Glutamatergic neuron (in vitro differentiated cells): ENCODE measurements at places on chromosomes 7 and 10. TPM values are rescaled to one million over a fixed set of nuclear protein-coding genes. Genes with fewer than 3 reads are reported as not detected.

The ETV1 gene
- 51.8 TPM for total RNA-seq

The KEL gene
- total RNA-seq, result 0.64 TPM

The MSMB gene
- total RNA-seq, result not detected

The XRCC2 gene
- 3.0 TPM for total RNA-seq

The ANKRD2 gene
- not detected for total RNA-seq

The FAM13C gene
- total RNA-seq, result 17.8 TPM

DNA sequence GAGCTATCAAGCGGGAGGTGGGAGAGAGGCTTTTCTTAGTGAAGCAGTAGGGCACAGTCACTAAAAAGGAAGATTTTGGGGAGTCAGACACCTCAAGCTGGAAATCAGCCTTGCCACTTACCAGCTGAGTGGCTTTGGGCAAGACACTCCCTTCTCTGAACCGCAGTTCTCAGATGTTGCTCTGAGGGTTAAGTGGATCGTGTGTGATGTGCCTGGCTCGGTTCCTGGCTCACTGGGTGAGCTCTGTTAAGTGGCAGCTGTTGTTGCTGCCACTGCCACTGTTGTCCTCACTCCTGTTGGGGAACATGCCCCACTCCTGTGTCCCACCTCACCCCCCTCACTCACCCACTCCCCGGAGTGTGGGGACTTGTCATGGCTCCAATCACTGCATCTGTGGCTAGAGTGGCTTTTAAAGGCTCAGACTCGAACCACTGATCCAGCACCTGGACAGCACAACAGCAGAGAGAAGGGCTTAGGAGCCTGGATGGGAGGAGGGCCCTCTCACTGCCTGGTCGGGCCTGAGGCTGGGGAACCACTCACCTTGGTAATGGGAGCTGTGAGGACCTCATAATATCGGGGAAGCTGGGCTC is 20.0 kb downstream of the PYROXD2 start:
- H3K36me3 ChIP-seq, result peaks cover 4% of the 10 kb centered on the region
- peak overlapping the region; percentile 67 for H3K27ac ChIP-seq
- no peak for DNase-seq
- peaks cover 8% of the 10 kb centered on the region for H3K27me3 ChIP-seq
- H3K4me1 ChIP-seq, result peaks cover 13% of the 10 kb centered on the region

DNA sequence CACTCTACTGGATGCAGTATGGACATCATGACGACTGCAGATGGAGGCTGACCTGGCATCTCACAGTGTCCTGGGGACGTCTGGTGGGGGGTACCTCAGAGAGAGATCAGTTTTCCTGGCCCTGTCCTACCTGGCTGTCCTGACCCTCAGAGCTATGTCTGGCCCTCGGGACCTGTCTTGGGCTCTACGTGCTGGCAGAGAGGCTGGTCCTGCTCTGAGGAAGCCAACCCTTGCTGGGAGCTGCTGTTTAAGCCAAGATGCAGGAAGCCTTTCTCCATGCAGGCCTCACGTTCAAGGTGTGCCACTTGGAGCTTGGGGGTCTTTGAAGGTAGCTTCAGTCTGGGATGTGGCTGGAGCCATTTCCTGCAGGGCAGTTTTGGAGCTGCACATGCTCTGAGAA is 42.1 kb upstream of the CXCL12 start:
- peaks cover 8% of the 10 kb centered on the region for H3K36me3 ChIP-seq
- peaks cover 4% of the 10 kb centered on the region for H3K27me3 ChIP-seq
- no peak for DNase-seq

GRCh38 chr7:29919790-29920189 is 69.8 kb downstream of the SCRN1 start:
- no peak for DNase-seq
- H3K27me3 ChIP-seq, result peaks cover 3% of the 10 kb centered on the region
- H3K27ac ChIP-seq, result no peak overlapping the region
- no peak overlapping the region for H3K4me3 ChIP-seq
- H3K4me1 ChIP-seq, result peaks cover 20% of the 10 kb centered on the region

DNA sequence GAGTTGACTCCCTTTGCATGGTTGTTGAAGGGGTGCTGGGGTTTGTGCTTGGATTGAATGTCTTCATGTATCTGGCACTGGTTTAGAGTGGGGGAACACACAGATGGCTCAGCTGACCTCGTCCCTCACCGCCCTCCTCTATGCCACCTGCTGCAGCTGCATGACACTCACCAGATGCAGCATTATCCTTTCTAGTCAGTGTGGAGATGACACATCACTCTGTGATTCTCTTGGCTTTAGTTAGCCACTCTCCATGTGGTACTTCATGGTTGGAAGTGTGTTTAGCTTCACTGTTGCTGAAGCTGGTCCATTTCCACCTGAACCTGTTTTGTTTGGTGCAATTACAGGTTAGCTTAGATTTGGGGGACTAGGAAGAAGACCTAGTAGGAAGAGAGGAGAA is 56.3 kb upstream of the BMPER start:
- no peak overlapping the region for H3K4me3 ChIP-seq
- DNase-seq, result no peak
- peaks cover 10% of the 10 kb centered on the region for H3K4me1 ChIP-seq
- H3K27ac ChIP-seq, result no peak overlapping the region
- H3K27me3 ChIP-seq, result no peaks in the 10 kb centered on the region

- H3K27ac ChIP-seq, result no peak overlapping the region
- peaks cover 5% of the 10 kb centered on the region for H3K36me3 ChIP-seq
- no peak for DNase-seq
These were observed 166.5 kb upstream of the RHEB start for GRCh38 chr7:151686016-151686766.

DNA sequence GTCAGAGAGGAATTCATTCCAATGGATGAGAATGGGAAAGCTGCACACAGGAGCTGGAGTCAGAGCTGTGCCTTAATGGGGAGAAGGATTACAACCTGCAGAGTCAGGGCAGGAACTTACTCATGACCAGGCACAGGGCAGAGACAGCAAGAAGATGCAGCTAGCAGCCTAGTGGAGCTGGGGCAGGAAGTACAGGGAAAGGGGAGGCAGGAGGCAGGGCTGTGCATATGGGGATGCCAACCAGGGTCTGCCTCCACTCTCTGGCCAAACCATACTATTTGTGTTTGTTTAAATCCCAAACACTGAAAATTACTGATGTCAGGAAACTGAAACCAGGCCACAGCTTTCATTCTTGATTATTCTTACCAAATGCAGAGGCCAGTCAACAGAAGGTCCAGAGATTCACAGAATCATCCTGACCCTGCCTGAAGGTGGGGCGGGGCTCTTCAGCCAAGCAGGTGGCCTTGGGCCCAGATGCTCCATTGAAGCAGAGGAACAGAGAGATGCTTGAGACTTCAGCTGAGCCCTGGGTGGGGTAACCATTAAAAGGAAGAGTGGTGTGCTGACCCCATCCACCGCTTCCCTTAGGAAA is 461.9 kb downstream of the KCNMA1 start:
- H3K27me3 ChIP-seq, result no peaks in the 10 kb centered on the region
- no peak for DNase-seq
- H3K4me3 ChIP-seq, result no peak overlapping the region
- no peaks in the 10 kb centered on the region for H3K4me1 ChIP-seq

DNA sequence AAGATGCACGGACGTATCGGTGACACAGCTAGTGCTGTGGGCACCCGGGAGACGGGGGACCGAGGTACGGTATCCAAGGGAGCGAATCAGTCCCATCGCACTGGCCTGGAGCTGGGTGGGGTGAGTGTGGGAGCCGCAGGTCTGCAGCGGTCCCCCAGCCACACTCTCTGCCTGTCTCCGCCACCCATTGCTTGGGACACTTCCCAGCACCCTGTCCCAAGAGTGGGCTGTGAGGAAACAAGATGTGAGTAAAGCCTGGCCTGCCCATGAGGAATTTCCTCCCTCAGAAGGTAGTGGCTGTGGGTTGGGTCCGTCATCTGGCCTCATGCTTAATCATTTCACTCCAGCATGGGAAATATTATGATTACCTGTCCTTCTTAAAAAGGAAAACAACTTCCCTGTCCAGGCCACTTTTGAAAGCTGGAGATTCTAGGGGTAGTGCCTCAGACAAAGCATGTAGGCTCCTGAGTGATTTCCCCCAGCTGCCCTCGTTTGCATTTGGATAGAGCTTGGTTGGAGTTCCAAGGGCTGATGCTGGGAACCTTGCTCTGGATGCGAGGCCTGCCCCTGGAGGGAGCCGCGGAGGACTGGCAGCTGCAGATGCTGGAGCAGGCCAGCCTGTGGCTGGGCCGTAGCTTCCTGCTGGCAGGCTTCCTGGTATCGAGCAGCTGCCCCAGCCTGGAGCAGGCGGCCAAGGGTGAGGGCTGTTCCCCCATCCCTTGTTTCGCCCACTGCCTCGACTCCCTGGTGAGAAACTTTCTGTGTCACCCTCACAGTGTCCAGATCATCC is 6.2 kb upstream of the ACTR3C start:
- H3K36me3 ChIP-seq, result no peaks in the 10 kb centered on the region
- no peak for DNase-seq
- peaks cover 5% of the 10 kb centered on the region for H3K27me3 ChIP-seq
- H3K4me3 ChIP-seq, result no peak overlapping the region
- no peak overlapping the region for H3K27ac ChIP-seq

DNA sequence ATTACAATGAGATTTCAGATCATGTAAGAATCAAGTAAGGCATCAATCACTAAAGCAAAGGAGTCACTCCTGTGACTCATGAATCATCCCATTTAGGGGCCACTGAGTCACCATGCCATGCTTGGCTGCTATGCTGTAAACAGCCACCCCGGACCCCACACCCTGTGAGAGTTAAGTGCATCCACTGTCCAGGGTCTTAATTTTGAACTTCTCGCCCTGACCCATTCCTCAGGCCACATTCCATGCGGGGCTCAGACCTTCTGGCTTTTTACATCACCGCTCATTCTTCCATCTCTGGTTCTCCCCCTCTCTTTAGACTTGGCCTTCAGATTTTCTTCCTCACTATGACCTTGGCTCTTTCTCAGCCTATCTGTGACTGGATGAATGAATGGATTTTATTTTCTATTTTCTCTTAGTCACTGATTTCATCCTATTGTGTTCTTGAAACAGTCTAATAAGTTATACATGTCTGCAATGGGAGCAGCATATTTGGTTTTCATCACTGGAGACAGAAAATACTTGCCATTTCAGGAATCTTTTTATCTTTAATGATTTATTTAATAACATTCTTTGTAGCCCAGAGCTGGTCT is 239.6 kb downstream of the SKIDA1 start:
- H3K27me3 ChIP-seq, result peaks cover 3% of the 10 kb centered on the region
- no peak overlapping the region for H3K27ac ChIP-seq
- no peak for DNase-seq
- no peaks in the 10 kb centered on the region for H3K36me3 ChIP-seq
- H3K4me1 ChIP-seq, result peaks cover 1% of the 10 kb centered on the region

GRCh38 chr7:81846398-81846797 is 76.6 kb upstream of the HGF start:
- peaks cover 11% of the 10 kb centered on the region for H3K4me1 ChIP-seq
- H3K27ac ChIP-seq, result peak overlapping the region; percentile 19
- H3K27me3 ChIP-seq, result no peaks in the 10 kb centered on the region
- no peaks in the 10 kb centered on the region for H3K36me3 ChIP-seq
- H3K4me3 ChIP-seq, result no peak overlapping the region

GRCh38 chr10:102302611-102303010 is 57.3 kb downstream of the GBF1 start:
- H3K4me1 ChIP-seq, result peaks cover 11% of the 10 kb centered on the region
- H3K4me3 ChIP-seq, result no peak overlapping the region
- no peak for DNase-seq
- H3K27ac ChIP-seq, result peak overlapping the region; percentile 8
- H3K36me3 ChIP-seq, result peaks cover 5% of the 10 kb centered on the region
- H3K27me3 ChIP-seq, result peaks cover 1% of the 10 kb centered on the region

GRCh38 chr10:30736685-30737232 is 107.2 kb upstream of the LYZL2 start:
- H3K27me3 ChIP-seq, result no peaks in the 10 kb centered on the region
- H3K36me3 ChIP-seq, result peaks cover 11% of the 10 kb centered on the region
- DNase-seq, result no peak
- no peak overlapping the region for H3K4me3 ChIP-seq
- H3K4me1 ChIP-seq, result no peaks in the 10 kb centered on the region

- no peaks in the 10 kb centered on the region for H3K27me3 ChIP-seq
- H3K27ac ChIP-seq, result no peak overlapping the region
- no peaks in the 10 kb centered on the region for H3K4me1 ChIP-seq
- H3K4me3 ChIP-seq, result no peak overlapping the region
- DNase-seq, result peak; percentile 21
- H3K36me3 ChIP-seq, result peaks cover 6% of the 10 kb centered on the region
These were observed 29.9 kb downstream of the RNLS start for GRCh38 chr10:88553116-88553752.

- H3K36me3 ChIP-seq, result no peaks in the 10 kb centered on the region
- no peak overlapping the region for H3K4me3 ChIP-seq
- H3K27me3 ChIP-seq, result peaks cover 8% of the 10 kb centered on the region
- H3K4me1 ChIP-seq, result peaks cover 5% of the 10 kb centered on the region
These were observed 3.1 kb upstream of the TMEM26 start for GRCh38 chr10:61456095-61456789.

GRCh38 chr7:130221746-130222145 is 14.1 kb downstream of the SSMEM1 start:
- no peaks in the 10 kb centered on the region for H3K4me1 ChIP-seq
- no peaks in the 10 kb centered on the region for H3K36me3 ChIP-seq
- no peak overlapping the region for H3K4me3 ChIP-seq
- no peak overlapping the region for H3K27ac ChIP-seq

DNA sequence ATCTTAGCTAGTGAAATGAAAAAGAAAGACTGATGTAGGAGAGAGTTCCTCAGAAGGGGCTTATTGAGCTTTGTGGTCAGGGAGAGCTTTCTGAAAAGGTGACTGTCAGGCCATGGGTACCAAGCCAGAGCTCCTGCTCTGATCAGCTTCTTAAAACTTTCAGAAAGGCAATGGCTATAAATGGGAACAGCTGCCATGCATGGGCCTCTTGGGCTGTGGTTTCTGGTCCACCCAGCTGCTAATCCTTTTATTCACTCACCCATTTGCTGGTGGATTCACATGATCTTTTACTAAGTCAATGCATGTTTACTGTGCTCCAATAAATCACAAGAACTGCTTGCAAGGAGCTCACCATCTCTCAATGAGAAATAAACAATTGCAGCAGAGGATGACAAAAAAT is 60.1 kb upstream of the ZPBP start:
- no peaks in the 10 kb centered on the region for H3K27me3 ChIP-seq
- no peaks in the 10 kb centered on the region for H3K4me1 ChIP-seq
- H3K4me3 ChIP-seq, result no peak overlapping the region

- no peaks in the 10 kb centered on the region for H3K4me1 ChIP-seq
- H3K4me3 ChIP-seq, result no peak overlapping the region
- DNase-seq, result no peak
- H3K27me3 ChIP-seq, result peaks cover 1% of the 10 kb centered on the region
- H3K36me3 ChIP-seq, result no peaks in the 10 kb centered on the region
These were observed 10.2 kb upstream of the IL2RA start for GRCh38 chr10:6072215-6072934.

DNA sequence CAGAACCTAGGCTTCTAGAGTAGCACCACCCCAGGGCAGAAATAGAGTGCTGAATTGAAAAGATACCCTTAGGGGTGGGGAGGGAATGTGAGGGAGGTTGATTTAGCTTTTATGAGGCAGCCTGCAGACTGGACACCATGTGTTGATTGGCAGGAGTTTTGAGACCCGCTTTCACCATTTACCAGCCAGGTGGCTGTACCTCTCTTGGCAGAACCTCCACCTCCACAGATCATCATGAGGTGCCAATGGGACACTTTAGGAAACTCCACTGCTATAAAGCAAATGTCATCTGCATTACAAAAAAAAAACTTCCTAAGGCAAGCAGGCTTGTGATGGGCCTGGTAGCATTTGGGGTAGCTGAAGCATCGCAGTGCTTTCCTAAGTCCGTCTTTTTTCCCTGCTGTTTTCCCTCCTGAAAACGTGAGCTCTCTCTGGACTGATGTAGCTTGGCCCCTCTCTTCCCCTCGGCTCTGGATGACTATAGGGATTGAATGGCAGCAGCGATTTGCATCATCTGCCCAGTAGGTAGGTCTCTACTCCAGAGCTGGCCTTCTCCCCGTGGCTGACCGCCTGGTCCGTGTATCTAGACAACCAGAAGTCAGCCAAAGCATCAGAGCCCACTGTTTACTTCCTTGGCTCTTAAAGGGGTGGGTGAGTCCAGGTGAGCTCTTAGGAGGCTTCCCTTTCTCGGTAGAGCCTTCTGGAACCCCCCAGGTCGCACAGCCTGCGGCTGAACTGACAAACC is 1.3 kb downstream of the PCBD1 start:
- DNase-seq, result no peak
- peak overlapping the region; percentile 83 for H3K4me3 ChIP-seq
- H3K4me1 ChIP-seq, result peaks cover 18% of the 10 kb centered on the region
